Activated CD4-positive, alpha-beta memory T cell treated with anti-CD3 and anti-CD28 coated beads for 36 hours (primary cell): ENCODE measurements at places on chromosomes 7 and 10. TPM values are rescaled to one million over a fixed set of nuclear protein-coding genes. Genes with fewer than 3 reads are reported as not detected.
A peak's percentile ranks its signal among the peaks of the same experiment; 100 is the strongest.

GRCh38 chr10:99689461-99689860 is 30.2 kb downstream of the ENTPD7 start:
- no peak for DNase-seq

- no peak for DNase-seq
Observed at GRCh38 chr7:95553939-95554338, 42.4 kb downstream of the PDK4 start.

The ARHGAP12 gene
- total RNA-seq, result 4.0 TPM

DNA sequence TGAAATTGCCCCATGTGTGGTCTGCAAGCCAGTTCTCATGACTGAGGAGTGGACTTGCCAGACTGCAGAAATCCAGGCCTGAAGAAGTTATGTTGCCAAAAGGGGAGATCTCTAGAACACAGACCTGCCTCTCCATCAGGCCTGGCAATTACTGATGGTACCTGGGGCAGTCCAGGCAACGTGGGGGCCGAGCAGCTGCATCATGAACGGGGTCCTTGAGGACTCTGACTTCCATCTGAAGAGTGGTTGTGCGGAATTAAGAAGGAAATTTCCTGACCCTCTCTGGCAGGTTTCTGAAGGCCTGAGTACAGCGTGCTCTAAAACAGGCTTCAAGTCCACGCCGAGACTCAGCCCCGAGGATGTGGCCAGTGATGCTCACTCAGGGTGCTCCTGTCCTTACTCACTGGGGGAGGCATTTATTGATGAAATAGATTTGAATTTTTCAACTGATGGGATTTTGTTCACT is 30.4 kb downstream of the RAMP3 start:
- DNase-seq, result no peak

The SLC18A3 gene
- total RNA-seq, result not detected

GRCh38 chr7:139133335-139134139 is 24.0 kb upstream of the ZC3HAV1 start:
- peak; percentile 93 for DNase-seq

- DNase-seq, result no peak
Observed at GRCh38 chr10:93481637-93482144, 443 bp downstream of the MYOF start.

DNA sequence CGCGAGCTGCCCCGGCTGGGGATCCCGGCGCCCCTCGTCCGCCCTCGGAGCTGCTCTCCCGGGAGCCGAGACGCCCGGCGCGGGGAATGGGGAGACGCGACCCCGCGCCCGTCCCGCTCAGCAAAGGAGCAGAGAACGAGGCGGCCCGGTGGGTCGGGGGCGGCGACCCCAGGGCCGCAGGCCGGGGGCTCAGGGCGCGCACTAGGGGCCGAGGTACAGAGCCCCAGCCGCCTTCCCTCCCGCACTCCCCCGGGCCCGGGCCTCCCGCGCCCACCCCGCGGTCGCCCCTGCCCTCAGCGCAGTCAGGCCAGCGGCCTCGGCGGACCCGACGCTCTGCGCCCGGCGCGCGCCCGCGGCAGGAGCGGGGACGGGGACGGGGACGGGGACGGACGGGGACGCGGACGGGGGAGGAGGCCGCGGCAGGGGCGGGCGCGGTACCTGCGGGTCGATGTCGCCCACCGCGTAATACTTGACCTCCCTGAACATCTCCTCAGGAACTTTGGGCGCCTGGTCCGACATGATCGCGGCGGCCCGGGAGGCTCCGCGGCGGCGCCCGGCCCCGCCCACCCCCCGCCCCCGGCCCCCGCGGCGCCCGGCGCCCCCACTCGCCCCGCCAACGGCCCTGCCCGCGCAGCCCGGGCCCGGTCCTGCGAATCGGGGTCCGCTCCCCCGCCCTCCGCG is 373 bp downstream of the PAXIP1 start:
- peak; percentile 51 for DNase-seq

DNA sequence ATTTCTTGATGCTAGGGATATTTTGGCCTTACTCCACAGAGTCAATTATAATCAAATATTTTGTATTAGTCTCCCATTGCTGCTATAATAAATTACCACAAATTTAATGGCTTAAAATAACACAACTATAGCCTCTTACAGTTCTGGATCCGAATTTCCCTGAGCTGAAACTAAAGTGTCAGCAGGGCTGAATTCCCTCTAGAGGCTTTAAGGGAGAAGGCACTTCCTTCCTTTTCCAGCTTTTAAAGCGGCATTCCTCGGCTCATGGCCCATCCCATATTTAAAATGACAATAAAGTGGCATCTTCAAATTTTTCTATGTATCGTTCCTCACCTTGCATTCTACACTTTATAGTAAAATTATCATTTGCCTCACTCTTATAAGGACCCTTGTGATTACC is 421.4 kb upstream of the ZWINT start:
- DNase-seq, result no peak

- no peak for DNase-seq
Observed at GRCh38 chr7:50448823-50449222, 1.3 kb downstream of the FIGNL1 start.

- DNase-seq, result no peak
Observed at GRCh38 chr10:46079831-46080585, 33.9 kb upstream of the MSMB start.

- DNase-seq, result no peak
Observed at GRCh38 chr7:104306793-104307192, 21.6 kb upstream of the LHFPL3 start.

DNA sequence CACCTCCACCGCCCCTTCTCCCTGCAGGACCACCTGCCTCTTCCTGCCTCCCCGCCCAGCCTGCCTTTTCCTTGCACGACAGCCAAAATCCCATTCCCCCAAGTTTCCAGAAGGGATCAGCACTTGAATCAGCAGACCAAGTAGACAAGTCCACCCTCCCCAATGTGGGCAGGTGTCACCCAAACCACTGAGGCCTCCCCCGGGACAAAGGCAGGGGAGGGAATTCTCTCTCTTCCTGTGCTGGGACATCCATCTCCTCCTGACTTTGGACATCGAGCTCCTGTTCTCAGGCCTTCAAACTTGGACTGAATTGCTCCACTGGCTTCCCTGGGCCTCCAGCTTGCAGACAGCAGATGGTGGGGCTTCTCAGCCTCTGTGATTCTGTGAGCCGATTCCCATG is 21.6 kb upstream of the PSMG3 start:
- no peak for DNase-seq

- no peak for DNase-seq
Observed at GRCh38 chr10:31520986-31521831, 202.2 kb downstream of the ZEB1 start.

The NFE2L3 gene
- total RNA-seq, result 27.3 TPM

- DNase-seq, result no peak
Observed at GRCh38 chr7:90756366-90756765, 160.2 kb downstream of the CDK14 start.

DNA sequence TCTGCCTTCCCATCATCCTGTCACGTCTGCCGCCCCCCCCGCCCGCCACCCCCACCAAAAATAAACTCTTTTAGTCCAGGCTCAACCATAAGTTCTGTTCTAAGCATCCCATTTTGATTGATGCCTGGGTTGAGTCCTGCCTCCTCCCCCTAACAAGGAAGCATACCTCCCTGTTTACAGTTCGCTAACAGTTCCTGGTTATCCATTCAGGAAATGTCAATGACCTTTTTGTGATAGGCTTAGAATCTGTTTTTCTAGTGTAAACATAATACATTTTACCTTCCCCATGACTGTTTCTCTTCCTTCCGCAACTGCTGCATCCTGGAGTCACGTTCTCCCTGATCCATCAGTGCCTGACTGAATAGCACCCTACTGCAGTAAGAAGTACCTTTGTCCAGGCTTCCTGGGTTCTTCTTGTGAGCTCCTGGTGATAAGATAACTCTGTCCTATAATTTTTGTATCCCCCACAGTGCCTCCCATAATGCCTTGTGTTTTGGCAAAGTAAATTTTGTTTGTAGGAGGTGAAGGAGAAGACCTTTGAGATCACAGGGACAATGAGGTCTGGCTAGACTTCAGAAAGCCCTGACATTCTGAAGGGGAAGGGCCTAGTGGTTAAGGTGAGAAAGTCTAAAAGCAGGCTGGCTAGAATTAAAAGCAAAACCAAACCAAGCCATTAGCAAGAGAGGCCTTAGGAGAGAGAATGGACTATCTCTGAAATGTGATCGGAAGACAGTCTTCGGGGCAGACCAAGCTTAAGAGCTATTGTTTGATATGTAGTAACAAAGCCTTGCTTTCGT is 7.3 kb downstream of the AGFG2 start:
- no peak for DNase-seq

GRCh38 chr10:47420305-47421056 is 36.4 kb upstream of the ZNF488 start:
- DNase-seq, result no peak

The OR9A2 gene
- total RNA-seq, result not detected

DNA sequence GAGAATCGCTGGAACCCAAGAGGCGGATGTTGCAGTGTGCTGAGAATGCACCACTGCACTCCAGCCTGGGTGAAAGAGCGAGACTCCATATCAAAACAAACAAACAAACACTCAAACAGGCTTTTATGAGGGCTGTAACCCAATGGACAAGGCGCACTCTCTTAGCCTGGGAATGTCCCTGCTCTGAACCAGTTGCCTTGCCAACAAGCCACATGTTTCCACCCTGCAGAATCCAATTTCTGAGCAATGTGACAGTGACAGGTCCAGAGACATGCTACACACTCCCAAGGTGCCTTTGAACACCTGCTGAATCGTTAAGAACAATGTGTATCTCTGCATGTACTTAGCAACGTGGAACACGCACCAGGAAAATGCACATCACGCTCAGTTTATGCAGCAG is 186.8 kb upstream of the AUTS2 start:
- no peak for DNase-seq

The ACBD7 gene
- total RNA-seq, result 1.7 TPM

- peak; percentile 19 for DNase-seq
Observed at GRCh38 chr10:79022565-79023230, 46.1 kb upstream of the ZMIZ1 start.

The DPY19L1 gene
- total RNA-seq, result 13.0 TPM

DNA sequence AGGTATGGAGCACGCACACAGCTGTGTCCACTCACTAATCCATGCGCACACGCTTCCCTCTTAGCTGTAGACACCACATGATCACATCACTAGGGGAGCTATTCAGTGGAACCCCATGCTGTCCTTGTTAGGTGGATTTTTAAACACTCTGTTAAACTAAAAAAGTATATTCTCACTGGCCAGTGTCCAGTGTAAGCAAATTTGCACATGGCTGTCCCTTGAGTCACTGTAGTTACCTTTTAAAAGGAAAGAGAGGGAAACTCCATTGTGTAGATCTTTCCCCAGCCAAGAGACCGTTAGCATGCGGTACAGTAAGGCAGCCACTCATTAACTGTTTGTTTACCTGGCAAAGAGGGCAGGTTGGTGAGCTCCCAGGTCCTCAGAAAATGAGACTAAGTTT is 81.6 kb upstream of the INSYN2A start:
- DNase-seq, result no peak

The CROT gene
- total RNA-seq, result 9.6 TPM

DNA sequence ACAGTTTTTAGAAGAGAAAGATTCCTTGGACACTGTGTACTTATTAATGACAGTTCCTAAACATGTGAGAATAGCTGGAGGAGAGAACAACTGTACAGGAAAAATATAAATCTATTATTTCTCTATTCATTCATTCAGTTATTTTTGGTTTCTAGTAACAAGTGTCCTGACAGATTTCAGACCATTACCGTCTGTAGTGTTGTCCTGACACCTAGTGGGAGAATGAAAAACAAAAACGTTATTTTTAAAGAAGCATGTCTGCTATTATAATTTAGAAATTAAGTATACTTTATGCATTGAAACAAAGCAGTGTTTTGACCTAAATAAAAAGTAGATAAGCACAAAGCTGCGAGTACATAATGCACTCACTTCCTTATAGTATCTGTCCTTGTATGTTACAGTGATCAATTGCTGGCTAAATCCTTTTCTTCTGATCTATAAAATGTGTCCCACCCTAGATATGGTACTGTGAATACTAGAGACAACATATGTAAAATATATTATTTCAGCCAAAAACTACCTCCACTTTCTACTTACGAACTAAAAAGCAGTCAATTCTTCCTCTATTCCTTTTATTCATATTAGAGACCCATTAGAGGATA is 575.6 kb downstream of the ARL4A start:
- DNase-seq, result no peak

GRCh38 chr7:107495516-107495915 is 25.7 kb downstream of the GPR22 start:
- no peak for DNase-seq

The HOXA7 gene
- total RNA-seq, result not detected

- DNase-seq, result no peak
Observed at GRCh38 chr7:5766321-5766761, 15.1 kb downstream of the RNF216 start.

DNA sequence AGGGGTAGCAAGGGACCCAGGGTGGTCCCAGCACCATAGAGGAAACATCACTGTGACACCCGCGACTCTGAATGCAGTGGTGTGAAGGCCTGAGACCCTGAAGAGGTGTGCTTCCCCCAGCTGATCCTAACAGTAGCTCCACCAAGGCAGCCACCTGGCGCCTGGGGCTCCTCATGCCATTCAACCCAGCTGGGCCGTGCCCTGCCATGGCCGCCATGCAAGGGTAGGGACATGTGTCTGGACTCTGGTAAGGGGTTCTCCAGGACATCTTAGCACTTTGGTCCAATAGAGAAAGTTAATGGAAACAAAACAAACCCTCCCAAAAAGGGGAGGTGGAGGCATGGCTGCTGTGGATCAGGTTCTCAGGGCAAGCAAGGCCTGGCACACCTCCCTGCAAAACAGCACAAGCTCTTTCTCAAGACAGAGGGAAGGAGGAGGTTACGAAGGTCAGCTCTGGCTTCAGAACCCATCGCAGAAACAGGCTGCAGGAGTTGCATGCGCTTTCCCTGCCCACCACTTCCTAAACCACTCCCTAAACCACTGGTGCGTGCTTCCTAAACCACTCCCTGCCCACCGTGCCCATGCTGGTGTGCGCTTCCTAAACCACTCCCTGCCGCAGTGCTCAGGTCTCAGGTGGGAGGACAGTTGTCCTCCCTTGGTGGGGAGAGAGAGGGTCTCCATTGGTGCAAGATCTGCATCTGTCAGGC is 108.7 kb downstream of the LARP4B start:
- DNase-seq, result no peak

The IFT22 gene
- 6.1 TPM for total RNA-seq

The SYCE1 gene
- total RNA-seq, result not detected

- peak; percentile 67 for DNase-seq
Observed at GRCh38 chr10:73759512-73760115, 15.4 kb downstream of the SEC24C start.

The TMEM184A gene
- total RNA-seq, result not detected

GRCh38 chr7:3371601-3372000 is 70.5 kb downstream of the SDK1 start:
- no peak for DNase-seq

- DNase-seq, result no peak
Observed at GRCh38 chr10:77274046-77274795, 363.4 kb downstream of the KCNMA1 start.

GRCh38 chr10:59852670-59853069 is 53.7 kb downstream of the CCDC6 start:
- no peak for DNase-seq
